ENCODE measurements at places on chromosomes 5 and 9.

GRCh38 chr9:93299418-93300174 lies 115.7 kb downstream of the WNK2 start:
- no peak for DNase-seq

GRCh38 chr9:16197578-16198370 lies 644.9 kb downstream of the CCDC171 start:
- DNase-seq: no peak

GRCh38 chr9:136336881-136337280 lies 9.5 kb downstream of the GPSM1 start:
- no peak for DNase-seq

GRCh38 chr5:166788050-166788449 lies 1503.4 kb upstream of the WWC1 start:
- no peak for DNase-seq

- DNase-seq: no peak
Measured at GRCh38 chr9:135525241-135526088, 4.2 kb downstream of the LCN1 start.

DNA sequence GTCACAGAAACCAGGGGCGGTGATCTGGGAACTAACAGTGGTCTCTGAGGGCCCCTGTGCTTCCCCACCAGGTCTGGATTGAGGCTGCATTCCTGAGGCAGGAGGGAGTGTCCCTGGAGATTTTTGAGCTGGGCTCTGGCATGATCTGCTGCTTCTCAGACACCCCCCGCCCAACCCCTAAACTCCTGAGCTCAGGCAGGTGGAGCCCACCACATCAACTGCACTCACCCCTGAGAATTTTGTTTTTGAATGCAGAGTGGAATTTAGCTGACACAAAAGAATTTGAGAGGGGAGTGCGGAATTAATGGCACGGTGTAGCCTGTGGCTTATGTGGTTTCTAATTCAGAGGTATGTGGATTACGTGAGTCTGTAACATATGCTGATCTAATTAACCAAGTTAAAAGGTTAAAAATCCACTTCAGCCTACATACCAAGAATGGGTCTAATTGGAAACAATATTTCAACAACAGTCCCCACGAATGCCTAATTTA lies 23.9 kb upstream of the CTSL start:
- no peak for DNase-seq

DNA sequence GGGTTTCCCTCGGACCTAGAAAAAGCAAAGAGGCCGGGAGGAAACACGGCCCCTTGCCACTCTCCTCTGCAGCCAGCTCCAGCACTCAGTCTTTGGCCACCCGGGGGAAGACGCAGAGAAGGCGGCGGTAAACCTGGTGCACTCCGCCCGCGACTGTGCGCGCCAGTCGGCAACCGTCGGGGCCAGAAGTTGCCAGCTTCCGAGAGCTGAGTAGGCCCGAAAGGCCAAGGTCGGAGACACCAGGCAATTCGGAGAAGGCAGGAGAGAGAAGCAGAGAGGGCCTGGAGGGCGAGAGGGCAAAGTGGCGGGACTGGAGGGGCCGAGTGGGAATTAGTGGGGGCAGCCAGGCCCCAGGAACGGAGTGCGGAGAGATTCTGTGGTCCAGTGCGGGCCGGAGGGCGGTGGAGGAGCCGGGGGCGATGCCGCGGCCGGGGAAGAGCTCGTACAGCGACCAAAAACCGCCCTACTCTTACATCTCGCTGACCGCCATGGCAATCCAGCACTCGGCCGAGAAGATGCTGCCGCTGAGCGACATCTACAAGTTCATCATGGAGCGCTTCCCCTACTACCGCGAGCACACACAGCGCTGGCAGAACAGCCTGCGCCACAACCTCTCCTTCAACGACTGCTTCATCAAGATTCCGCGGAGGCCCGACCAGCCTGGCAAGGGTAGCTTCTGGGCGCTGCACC lies at the start of gene FOXB2:
FOXB2 (plus strand) TSS at position 420 of the 690 bp plus-strand sequence; CDS start at position 420, 0 bp downstream.
- no peak for DNase-seq

- peak; percentile 44 for DNase-seq
Measured at GRCh38 chr5:88872971-88873370, 10.0 kb downstream of the MEF2C start.

GRCh38 chr5:150081541-150082283 lies 4.6 kb downstream of the CSF1R start:
- DNase-seq: peak; percentile 97

GRCh38 chr5:60597572-60598320 lies 102.2 kb downstream of the DEPDC1B start:
- peak; percentile 83 for DNase-seq

Measured in Kasumi-1 (cell line).